Stimulated activated CD4-positive, alpha-beta T cell treated with anti-CD3 and anti-CD28 coated beads, Interleukin-15, amount 100 ng/mL, for 1 hour (primary cell): ENCODE measurements at places on chromosomes 7 and 10.

- no peak for DNase-seq
Observed at GRCh38 chr7:31890198-31890597, 180.0 kb downstream of the PDE1C start.

DNA sequence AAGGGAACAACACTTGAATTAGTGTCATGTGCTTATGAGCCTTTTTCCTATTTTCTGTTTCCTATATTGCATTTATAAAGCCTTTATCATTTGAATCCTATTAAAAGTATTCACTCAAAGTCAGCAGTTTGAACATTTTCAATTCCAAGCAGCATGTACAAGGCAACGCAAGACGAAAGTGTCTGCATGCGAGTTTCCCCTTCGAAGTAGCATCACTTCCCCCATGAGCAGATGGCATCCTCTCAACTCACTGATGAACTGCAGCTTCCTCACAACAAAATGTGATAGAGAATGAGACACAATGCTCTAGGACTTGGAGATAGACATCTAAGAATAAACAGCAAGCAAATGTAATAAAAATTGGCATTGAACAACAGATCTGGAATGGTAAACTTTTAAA is 270.7 kb downstream of the PRPF18 start:
- no peak for DNase-seq

GRCh38 chr10:121607310-121608055 is 9.2 kb upstream of the FGFR2 start:
- no peak for DNase-seq

DNA sequence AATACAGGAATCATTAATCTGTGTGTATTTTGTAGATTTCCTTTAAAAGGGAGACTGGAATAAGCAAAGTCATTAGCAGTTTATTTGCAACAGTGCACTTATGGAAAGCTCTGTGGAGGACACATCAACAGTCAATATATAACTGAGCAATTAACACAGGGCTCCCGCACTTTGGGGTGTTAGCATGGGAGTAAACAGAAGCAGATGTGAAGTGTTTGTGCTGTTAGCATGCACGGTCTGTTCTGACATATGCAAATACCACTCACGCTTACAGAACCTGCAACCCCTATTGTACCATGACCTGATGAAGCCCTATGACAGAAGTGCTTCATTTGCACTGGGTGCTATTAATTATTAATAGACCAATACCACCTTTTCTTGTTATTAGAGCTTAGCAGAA is 118.9 kb downstream of the PPP1R3A start:
- DNase-seq: no peak

DNA sequence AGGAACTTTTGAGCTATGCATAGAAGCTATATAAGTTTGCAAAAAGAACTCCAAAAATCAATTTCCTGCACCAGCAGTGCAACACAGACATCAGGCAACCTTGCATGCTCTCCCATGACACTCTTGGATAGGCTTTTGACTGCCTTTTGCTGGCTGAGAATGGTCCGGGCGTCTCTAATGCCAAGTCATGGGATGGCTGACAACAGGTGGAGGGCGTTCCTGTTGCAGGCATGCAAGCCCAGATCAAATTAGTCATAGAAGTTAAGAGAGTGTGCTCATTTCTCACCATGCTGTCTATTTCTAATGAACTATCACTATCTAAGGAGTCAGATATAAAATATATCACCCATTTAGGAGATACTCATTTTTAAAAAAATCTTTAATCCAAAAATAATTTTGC is 8.4 kb downstream of the PLCE1 start:
- no peak for DNase-seq

DNA sequence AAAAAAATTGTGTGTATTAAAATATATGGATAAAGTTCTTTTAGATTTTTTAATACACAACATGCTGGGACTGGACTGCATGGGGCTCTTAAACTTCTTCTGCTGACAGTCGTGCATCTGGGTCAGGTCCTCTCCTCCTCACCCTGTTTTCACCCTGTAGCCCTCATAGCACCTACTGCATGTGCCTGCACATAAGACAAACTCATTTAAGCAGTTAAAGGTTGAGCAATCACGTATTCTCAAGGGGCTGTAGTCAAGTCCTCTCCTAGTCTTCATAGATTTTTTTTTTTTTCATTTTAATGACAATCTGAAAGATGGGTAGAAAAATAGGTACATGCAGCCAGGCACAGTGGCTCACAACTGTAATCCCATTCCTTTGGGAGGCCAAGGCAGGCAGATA is 23.6 kb upstream of the PDCD4 start:
- no peak for DNase-seq

GRCh38 chr7:116258734-116259133 is 48.4 kb downstream of the TES start:
- DNase-seq: no peak

GRCh38 chr7:95871075-95871848 is 98.9 kb downstream of the DYNC1I1 start:
- DNase-seq: no peak

DNA sequence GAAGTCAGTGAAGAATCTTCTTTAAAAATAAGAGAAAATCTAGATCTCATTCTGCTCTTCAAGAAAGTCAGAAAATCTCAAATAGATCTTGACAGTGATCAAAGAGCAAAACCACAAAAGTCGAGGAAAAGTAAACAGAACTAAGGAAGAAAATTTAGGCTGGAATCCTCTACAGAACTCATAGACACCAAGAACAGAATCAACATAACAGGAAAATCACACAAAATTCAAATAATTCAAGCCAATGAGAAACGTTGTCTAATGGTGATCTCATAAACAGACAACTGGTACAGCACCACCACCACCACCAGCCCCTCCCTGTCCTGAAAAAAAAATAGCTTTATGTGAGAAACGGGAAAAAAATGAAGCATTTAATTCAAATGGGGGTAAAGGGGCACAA is 6.9 kb downstream of the ITGB1 start:
- no peak for DNase-seq

GRCh38 chr7:76334320-76334967 is 24.3 kb downstream of the YWHAG start:
- no peak for DNase-seq

DNA sequence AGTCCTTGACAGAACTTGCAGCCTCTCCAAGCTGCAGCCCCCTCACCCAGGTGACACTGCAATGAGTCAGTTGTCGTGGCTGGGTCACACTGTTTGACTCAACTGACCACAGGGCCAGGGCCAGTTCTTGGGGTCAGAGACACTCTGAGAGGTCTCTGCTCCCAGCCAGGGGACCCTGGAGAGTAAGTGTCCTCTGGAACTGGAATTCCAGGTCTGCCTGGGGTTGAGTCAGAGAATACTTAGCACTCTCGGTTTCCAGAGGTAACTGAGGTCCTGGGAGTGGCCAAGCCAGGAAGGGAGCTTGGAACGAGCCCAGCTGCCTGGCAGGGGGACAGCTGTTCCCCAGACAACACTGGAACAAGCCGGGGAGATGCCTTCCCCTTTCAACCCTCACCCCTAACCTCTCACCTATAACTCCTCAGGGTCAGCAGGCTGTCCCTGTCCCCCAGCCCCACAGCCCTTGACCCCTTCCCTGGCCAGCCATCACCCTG is 2.2 kb upstream of the MYL10 start:
- DNase-seq: no peak

DNA sequence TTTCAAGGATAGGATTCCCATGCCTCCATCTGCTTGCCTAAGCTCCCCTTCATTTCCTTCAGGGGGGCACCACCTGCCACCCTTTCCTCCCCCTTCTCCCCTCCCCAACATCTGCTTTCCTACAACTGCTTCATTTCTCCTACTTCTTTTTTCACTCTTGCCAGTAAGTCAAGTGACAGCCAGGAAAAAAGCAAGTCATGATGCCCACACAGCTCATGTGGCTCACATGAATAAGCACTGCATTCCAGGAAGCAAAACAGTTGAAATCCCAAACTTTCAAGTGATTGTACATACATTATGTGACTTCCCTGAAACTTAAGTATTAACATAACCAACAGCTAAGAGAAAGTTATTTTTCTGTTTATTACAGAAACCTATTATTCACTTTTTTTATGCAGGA is 78.6 kb downstream of the TNS3 start:
- no peak for DNase-seq

- DNase-seq: no peak
Observed at GRCh38 chr10:124935946-124936345, 6.0 kb upstream of the ZRANB1 start.

DNA sequence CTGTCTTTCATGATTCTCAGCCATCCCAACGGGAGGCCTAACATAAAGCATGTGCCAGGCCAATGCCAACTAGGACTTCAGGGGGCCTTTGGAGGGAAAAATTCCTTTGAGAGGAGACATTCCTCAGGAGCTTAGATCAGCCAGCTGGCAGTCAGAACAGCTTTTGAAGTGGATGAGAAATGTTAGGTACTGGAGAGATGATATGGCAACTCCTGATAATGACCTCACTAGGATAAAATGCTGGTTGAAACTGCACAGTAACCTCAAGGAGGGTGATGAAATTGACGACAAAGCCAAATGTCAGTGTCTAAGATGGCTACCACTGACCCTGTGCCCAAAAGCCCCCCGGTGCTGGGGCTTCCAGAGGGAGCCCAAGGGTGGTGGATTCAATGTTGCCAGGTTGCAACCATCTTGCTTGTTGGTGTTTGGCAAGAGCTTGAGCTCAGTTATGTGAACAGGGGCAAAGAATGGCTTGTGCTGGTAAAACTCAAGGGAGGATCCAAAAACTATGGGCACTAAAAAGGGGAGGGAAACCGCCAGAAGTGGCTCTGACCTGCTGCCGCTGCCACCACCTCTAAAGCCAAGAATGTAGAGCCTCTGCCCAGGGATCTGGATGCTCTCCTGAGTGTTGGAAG is 121.2 kb downstream of the UBE2H start:
- DNase-seq: no peak

- no peak for DNase-seq
Observed at GRCh38 chr10:129759214-129760002, 204.7 kb downstream of the EBF3 start.

GRCh38 chr10:26475386-26475785 is 37.2 kb downstream of the APBB1IP start:
- DNase-seq: no peak

DNA sequence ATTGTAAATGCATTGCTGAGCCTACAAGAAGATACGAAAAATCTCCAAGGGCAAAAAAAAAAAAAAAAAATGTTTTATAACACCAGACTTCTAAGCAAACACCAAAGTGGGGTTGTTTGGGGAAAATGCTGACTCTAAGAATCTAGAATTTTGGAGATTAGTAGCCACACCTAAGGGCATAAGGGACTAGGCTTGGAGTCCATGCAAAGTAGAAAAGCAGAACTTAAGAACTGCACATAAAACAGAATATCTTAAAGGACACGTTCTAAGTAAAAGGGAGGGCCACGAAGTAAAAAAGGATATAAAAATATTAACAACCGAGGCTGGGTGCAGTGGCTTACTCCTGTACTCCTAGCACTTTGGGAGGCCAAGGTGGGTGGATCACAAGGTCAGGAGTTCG is 269.8 kb upstream of the AUTS2 start:
- no peak for DNase-seq

DNA sequence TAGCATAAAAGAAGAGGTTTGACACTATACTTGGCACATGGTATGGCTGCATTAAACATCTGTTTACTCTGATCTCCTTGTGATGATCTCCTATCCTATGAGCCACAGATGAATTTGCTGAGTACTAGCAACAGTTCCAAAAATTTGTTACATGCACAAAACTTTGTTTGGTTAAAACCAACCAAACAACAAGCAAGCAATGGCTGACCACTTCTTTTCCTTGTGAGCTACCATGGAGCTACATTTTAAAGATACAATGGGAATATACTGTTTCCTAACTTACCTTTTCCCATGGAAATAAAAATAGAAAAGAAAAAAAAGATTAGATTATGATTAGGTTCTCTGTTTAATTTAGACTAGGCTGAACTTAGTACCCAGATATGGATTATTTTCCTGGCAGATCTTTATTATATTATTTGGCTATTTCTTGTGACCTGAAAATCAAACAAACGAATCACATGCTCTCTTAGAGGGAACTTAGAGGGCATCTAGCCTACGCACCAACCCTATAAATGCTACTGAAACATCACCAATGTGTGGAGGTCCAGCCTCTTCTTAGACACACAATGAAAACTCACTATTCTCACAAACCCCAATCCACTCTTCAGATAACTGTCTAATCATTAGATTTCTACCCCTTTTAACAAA is 80.1 kb upstream of the FAM133B start:
- no peak for DNase-seq

- no peak for DNase-seq
Observed at GRCh38 chr10:117663750-117664149, 121.2 kb downstream of the EMX2 start.

- DNase-seq: no peak
Observed at GRCh38 chr10:22453320-22453719, 108.0 kb downstream of the SPAG6 start.
